GM12878 (cell line): ENCODE measurements at places on chromosomes 5 and 9.

DNA sequence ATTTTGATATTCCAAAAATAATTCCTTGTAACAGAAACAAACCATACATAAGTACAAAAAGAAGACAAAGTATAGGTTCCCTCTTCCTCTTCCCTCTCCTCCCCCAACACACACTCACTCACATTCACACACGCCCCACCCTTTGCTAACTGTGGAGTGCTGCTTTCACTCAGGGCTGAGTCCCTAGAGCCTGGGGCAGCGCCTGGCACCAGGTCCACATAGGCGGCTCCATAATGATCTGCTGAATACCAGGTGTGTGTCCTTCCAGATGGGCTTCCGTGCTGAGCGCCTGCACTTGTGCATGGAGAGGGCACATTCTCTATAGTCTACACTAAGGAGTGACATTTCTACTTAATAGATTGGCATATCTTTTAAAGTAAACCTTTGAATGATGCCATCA is 3.7 kb downstream of the SEMA4D start:
- no peak for DNase-seq
- H3K27me3 ChIP-seq, result no peaks in the 10 kb centered on the region
- H3K4me1 ChIP-seq, result peaks cover 57% of the 10 kb centered on the region
- peak overlapping the region; percentile 99 for H3K4me3 ChIP-seq

DNA sequence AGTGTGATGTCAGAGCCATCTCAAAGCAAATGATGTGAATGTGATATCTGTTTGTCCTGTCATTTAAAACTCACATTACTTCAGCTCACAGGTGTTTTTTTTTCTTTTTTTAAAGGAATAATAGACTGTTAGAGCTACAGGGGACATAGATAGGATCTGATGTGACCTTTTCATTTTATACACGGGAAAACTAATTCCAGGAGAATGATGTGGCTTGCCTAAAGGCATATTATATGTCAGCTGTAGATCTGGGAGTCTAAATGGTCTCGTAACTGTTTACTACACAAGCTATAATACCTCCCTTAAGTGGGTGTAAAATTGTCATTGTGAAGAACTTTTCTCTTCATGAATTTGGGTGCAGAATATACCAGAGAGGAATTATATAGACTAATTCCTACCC is 2.0 kb downstream of the NMUR2 start:
- no peak overlapping the region for H3K4me3 ChIP-seq
- no peaks in the 10 kb centered on the region for H3K36me3 ChIP-seq
- DNase-seq, result no peak
- H3K27me3 ChIP-seq, result no peaks in the 10 kb centered on the region
- H3K27ac ChIP-seq, result no peak overlapping the region

- no peak overlapping the region for H3K4me3 ChIP-seq
- H3K36me3 ChIP-seq, result peaks cover 6% of the 10 kb centered on the region
- H3K4me1 ChIP-seq, result no peaks in the 10 kb centered on the region
Observed at GRCh38 chr9:112489876-112490666, 3.4 kb downstream of the KIAA1958 start.

- H3K27ac ChIP-seq, result no peak overlapping the region
- no peaks in the 10 kb centered on the region for H3K36me3 ChIP-seq
- no peak for DNase-seq
- no peak overlapping the region for H3K4me3 ChIP-seq
- H3K4me1 ChIP-seq, result peaks cover 7% of the 10 kb centered on the region; the same call in 1 of the 2 replicates
Observed at GRCh38 chr9:114718801-114719221, 36.8 kb upstream of the TEX48 start.

DNA sequence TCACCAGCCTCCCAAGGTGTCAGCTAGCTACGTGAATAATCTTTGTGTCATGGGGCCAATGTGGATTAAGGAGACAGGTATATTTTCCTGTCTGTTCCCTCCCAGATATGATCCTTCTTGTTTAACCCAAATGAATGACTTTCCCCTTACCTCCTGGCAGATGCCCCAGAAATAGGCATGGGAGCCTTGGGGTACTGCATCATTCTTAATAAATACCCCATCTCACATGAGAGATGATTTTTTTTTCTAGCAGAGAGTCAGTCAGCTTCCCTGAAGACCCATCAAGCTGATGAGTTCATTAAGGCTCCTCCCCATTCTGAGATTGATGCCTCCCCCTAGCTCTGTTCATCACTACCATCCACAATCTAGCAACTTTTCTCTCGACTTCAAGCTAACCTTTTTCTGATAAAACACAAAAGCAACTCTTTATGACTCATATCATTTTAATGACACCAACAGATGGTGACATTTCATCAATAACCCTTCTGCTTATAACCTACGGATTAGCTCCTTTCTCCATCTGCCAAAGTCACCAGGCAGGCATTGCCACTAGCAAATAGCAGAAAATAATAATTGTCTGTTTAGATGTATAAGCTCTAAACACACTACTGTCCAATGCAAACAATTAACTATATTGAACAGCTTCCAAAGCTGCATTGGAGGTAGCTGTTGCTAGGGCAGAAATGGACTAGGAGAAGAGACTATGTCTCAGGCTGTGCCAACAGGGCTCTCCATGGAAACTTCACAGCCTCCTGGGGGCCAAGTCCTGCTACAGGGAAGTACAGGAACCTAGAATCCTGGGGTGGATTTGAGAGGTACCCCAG is 143.7 kb downstream of the ACER2 start:
- no peak overlapping the region for H3K4me3 ChIP-seq
- no peak for DNase-seq
- no peaks in the 10 kb centered on the region for H3K36me3 ChIP-seq
- no peak overlapping the region for H3K27ac ChIP-seq
- no peaks in the 10 kb centered on the region for H3K27me3 ChIP-seq

DNA sequence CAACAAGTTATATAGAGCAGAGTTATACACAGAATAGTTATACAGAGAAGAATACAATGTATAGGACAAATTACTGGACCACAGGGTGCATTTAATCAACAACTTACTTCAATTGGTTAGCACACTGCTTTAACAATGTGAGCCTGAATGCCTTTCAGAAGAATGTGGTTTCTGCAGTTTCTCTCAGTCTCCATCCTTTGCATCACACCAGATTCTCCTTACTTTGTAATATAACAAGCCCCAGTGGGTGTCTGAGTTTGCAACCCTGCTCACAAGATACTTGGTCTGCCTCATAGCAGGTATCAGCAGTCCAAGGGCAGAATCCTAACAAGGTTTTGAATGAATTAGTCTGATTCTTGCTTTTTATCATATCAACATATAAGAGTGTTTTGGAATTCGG is 114.6 kb downstream of the GABRB2 start:
- no peak overlapping the region for H3K4me3 ChIP-seq
- no peak overlapping the region for H3K27ac ChIP-seq
- H3K27me3 ChIP-seq, result no peaks in the 10 kb centered on the region
- H3K4me1 ChIP-seq, result no peaks in the 10 kb centered on the region
- DNase-seq, result no peak

GRCh38 chr9:105361873-105362272 is 86.0 kb upstream of the FSD1L start:
- H3K4me1 ChIP-seq, result peaks cover 7% of the 10 kb centered on the region
- H3K27me3 ChIP-seq, result no peaks in the 10 kb centered on the region
- no peak overlapping the region for H3K4me3 ChIP-seq
- H3K27ac ChIP-seq, result no peak overlapping the region
- DNase-seq, result no peak

DNA sequence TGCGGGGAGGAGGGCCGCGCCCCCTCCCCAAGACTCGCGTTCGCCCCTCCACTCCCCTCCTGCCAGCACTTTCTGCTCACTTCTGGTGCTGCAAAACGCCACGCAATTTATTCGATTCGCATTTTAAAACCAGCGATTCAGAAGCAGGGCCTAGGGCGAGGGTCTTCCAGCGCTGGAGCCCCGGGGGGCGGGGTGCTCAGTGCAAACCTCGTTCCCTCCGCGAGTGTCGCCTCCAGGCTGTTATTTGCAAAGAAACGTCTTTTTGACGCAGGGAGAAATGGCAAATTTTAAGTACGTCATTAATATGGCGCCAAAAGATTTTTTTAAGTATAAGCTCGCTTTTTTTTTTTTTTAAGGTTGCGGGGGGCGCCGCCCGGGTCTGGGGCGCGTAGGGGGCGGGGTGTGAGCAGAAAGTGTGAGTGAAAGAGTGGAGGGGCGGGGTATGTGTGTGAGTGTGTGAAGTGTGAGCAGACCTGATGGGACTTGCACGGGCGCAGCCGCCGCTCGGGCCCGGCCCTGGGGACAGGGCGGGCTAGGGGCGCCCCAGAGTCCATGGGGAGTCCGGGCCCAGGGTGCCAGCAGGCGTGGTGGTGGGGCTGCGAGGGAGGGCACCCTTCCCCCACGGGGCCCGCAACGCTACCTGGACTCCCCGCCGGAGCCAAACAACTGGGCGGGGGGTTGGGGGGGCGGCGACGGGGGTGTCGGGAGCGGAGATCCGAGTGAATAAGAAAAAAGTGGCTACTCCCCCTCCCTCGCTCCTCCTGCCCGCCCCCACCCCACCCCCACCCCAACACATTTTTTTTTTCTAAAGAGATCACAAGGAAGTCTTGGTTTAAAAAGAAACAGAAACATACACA is at the start of gene JADE2:
Gene JADE2 (plus strand): TSS at position 845 of the 857 bp plus-strand sequence. CDS start 10,188 bp downstream, outside the sequence.
- peaks cover 7% of the 10 kb centered on the region for H3K4me1 ChIP-seq
- H3K36me3 ChIP-seq, result peaks cover 4% of the 10 kb centered on the region; the same call in 1 of the 2 replicates
- DNase-seq, result no peak
- H3K4me3 ChIP-seq, result peak within 1 kb of the TSS; percentile 91
- H3K27me3 ChIP-seq, result peaks cover 6% of the 10 kb centered on the region; the same call in 1 of the 2 replicates

GRCh38 chr9:87278971-87279733 is 218.5 kb upstream of the DAPK1 start:
- H3K36me3 ChIP-seq, result no peaks in the 10 kb centered on the region
- H3K4me3 ChIP-seq, result no peak overlapping the region
- no peaks in the 10 kb centered on the region; the same call in none of the 2 replicates for H3K4me1 ChIP-seq
- H3K27ac ChIP-seq, result no peak overlapping the region

GRCh38 chr5:153809166-153809565 is 229.5 kb downstream of the FAM114A2 start:
- no peak overlapping the region for H3K4me3 ChIP-seq
- H3K4me1 ChIP-seq, result no peaks in the 10 kb centered on the region
- no peaks in the 10 kb centered on the region for H3K36me3 ChIP-seq
- no peak overlapping the region for H3K27ac ChIP-seq

GRCh38 chr9:250039-250438 is 35.4 kb downstream of the DOCK8 start:
- H3K4me1 ChIP-seq, result no peaks in the 10 kb centered on the region
- no peak overlapping the region for H3K27ac ChIP-seq
- H3K4me3 ChIP-seq, result no peak overlapping the region
- no peaks in the 10 kb centered on the region for H3K27me3 ChIP-seq
- no peak for DNase-seq
- H3K36me3 ChIP-seq, result no peaks in the 10 kb centered on the region

GRCh38 chr5:124692324-124692723 is 54.1 kb downstream of the ZNF608 start:
- H3K27me3 ChIP-seq, result no peaks in the 10 kb centered on the region; the same call in 1 of the 2 replicates
- no peaks in the 10 kb centered on the region for H3K36me3 ChIP-seq
- no peaks in the 10 kb centered on the region for H3K4me1 ChIP-seq
- no peak overlapping the region for H3K27ac ChIP-seq
- DNase-seq, result no peak
- no peak overlapping the region for H3K4me3 ChIP-seq

DNA sequence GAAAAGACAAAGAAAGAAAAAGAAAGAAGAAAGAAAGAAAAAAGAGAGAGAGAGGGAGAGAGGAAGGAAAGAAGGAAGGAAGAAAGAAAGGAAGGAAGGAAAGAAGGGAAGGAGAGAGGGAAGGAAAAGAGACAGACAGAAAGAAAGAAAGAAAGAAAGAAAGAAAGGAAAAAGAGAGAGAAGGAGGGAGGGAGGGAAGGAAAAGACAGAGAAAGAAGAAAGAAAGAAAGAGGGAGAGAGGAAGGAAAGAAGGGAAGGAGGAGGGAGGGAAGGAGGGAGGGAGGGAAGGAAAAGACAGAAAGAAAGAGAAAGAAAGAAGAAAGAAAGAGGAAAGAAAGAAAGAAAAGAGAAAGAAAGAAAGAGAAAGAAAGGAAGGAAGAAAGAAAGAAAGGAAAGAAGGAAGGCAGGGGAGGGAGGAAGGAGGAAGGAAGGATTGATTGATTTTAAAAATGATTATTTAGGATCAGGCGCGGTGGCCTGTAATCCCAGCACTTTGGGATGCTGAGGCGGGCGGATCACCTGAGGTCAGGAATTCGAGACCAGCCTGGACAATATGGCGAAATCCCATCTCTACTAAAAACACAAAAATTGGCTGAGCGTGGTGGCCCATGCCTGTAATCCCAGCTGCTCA is 23.3 kb upstream of the TOR1B start:
- no peak overlapping the region for H3K4me3 ChIP-seq
- no peaks in the 10 kb centered on the region; the same call in 1 of the 2 replicates for H3K27me3 ChIP-seq
- no peak overlapping the region for H3K27ac ChIP-seq
- no peak for DNase-seq
- no peaks in the 10 kb centered on the region for H3K4me1 ChIP-seq
- H3K36me3 ChIP-seq, result no peaks in the 10 kb centered on the region

DNA sequence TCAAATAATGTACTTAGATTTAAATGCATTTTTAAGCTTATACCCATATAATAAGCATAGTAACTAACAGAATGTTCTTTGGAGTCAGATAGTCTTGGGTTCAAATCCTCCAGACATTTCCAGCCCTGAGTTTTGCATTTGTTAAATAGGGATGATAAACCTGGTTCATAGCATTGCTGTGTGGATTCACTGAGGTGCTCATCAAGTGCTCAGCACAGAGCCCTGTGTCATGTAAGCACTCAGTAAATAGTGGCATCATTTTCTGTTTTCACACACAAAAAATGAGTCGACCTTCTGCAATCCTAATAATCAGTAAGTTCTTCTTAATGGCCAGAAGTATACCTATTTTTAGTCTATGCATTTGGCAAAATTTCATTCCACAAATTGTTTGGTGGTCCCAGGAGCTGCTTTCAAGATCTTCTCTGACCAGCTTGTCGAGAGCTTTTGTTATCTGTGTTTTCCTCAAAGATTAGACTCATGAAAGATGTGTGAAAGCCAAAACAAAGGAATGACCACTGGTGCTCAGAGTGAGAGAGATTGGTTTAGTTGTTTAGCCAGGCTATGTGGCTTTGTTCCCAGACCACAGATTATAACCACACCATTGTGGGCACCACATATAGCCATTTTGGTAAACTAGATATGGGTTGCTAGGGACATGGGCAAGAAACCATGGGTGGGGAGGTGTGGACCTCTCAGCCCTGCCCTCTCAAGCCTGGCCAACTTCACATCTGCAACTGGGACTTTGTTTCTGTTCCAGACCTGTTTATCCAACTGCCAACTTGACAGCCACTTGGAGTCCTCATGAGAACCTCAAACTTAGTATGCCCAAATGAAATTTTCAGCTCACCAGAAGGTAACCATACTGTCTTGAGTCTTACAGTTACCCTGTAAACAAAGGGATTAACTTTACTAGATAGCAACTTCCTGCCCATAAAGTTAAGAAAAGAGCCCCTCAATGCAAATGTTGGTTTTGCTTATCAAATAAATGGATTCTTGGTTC is 45.0 kb downstream of the DOCK8 start:
- no peaks in the 10 kb centered on the region for H3K36me3 ChIP-seq
- no peak overlapping the region for H3K4me3 ChIP-seq
- no peaks in the 10 kb centered on the region for H3K27me3 ChIP-seq
- DNase-seq, result no peak
- no peak overlapping the region for H3K27ac ChIP-seq
- no peaks in the 10 kb centered on the region for H3K4me1 ChIP-seq

- no peak overlapping the region; the same call in 1 of the 2 replicates for H3K27ac ChIP-seq
- H3K27me3 ChIP-seq, result no peaks in the 10 kb centered on the region
- no peak overlapping the region for H3K4me3 ChIP-seq
- H3K36me3 ChIP-seq, result no peaks in the 10 kb centered on the region
Observed at GRCh38 chr9:5852987-5853386, 20.1 kb upstream of the ERMP1 start.

GRCh38 chr5:141757402-141757801 is 75.4 kb upstream of the ARAP3 start:
- no peak overlapping the region for H3K4me3 ChIP-seq
